Daoy (cell line): ENCODE measurements at places on chromosomes 16 and 17.
A peak's percentile ranks its signal among the peaks of the same experiment; 100 is the strongest.

DNA sequence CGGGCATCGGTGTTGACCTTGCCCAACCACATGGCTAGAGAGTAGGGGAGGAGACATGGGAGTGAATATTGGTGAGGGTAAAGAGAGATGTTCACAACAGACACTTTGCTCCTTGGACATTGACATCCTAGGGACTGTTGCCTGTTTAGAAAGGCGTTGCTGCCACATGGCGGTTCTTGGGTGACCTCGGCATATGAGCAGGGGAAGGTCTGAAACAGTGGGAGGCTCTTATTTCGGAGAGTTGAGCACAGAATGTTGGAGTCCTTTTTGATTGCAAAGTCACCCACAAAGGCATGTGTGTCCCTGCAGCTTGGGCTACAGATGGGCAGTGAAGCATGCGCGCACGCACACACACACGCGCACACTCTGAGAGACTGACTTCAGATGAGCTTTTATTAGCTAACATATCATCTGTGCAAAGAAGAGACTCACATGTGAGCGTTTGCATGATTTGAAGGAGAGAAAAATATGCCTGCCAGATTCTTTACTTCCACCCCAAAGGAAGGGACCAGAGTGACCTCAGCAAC lies 104.4 kb downstream of the SHISA9 start:
- DNase-seq, result no peak

- peak; percentile 71 for DNase-seq
These were observed 7.5 kb downstream of the BTBD17 start for GRCh38 chr17:74354123-74354522.

DNA sequence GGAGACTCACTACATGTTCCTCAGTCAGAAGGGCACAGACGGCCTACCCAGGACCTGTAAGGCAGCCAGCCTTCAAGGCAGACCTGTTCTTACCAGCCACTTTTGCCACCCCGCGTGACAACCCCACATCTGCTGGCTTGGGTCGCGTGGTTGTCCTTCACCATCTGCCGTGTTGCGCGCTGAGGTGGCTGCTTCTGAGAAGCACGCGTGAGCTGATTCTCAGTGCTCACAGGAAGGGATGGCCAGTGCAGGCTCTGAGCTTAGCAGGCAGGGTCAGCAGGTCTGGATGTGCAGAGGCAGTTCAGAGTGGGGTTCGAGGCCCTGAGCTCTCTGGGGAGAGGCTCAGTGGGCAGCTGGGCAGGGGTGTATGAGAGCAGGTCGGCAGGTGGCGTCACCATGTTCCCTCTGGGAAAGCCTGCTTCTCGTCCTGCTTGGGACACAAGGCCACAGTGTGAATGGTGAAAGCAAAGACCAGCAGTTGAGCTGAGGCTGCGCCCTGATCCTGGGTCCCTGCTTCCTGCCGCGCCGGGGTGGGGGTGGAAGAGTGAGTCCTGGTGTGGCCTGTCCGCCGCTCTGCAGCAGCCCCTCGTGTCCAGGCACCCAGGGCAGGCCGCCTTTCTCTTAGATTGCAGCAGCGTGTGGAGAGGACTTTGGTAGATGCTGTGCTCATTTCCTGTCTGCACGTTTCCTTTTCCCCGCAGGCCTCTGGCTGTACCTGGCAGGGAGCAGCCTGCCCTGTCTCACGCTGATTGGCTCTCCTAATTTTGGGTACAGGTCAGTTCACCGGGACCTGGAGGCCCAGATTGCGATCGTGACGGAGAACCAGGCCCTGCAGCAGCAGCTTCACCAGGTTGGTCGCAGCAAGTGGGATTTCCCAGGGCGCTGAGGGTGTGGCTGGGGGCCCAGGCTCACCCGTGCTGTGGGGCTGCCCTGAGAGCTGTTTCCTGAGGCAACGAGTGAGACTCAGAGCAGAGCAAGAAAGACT lies 36.0 kb downstream of the PGS1 start:
- DNase-seq, result no peak

DNA sequence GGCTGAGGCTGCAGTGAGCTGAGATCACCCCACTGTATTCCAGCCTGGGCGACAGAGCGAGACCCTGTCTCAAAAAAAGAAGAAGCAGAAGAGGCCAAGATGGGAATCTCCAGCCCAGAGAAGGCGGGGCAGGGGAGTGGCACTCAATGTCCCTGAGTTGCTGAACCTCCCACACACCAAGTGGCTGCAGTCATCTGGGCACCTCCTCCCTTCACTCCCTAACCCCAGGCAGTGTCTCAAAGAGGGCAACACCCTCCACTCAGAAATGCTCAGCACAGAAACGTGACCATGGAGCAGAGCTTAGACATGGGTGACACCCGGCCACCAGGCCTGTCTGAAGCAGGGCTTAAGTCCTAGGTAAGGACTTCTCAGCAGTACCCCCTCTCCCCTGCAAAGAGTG lies 36.3 kb upstream of the BCAR1 start:
- DNase-seq, result no peak
